Stromal cell of bone marrow (primary cell): ENCODE measurements at places on chromosomes 7 and 10.
A peak's percentile ranks its signal among the peaks of the same experiment; 100 is the strongest.

- no peak for DNase-seq
Measured at GRCh38 chr10:108673741-108674140, 1249.6 kb downstream of the XPNPEP1 start.

DNA sequence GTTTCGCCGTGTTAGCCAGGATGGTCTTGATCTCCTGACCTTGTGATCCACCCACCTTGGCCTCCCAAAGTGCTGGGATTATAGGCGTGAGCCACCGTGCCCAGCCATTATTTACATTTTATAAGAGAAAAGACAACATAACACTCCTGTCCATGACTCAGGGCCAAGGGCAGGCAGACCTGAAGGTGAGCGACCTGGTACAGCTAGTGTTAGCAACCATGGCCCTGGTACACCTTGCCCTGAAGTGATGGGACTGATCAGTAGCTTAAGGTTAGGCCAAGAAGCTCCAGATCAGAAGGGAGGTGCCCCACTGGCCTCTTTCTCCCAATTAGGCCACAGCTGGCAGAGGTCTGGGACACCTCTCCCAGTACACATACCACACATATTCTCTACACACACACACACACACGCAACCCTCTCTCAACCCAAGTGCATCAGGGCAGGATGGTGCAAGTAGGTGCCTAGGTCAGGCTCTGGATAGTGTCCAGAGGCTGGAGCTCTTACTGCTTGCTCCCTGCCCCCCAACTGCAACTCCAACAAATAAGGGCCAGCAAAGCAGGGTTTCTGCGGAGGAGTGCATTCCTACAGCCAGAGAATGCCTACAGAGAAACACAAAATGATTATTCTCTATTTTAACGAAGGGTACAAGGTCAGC lies 43.8 kb downstream of the DPCD start:
- DNase-seq = no peak

- DNase-seq = no peak
Measured at GRCh38 chr10:87664276-87664701, 4.6 kb downstream of the PAPSS2 start.

DNA sequence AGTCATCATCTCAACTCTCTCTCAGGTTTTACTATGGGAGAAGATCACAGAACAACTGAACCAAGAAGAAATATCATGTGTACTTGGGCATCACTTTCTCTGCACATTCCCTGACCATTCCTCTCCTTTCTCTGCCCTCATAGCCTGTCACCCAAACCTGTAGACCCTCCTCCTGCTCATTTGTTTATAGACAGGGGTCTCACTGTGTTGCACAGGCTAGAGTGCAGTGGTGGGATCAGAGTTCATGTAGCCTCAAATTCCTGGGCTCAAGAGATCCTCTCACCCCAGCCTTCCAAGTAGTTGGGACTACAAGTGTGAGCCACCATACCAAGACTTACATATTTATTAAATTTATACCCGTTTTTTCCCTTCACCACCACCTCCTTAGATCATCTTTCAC lies 260.8 kb upstream of the SLC26A5 start:
- DNase-seq = no peak

DNA sequence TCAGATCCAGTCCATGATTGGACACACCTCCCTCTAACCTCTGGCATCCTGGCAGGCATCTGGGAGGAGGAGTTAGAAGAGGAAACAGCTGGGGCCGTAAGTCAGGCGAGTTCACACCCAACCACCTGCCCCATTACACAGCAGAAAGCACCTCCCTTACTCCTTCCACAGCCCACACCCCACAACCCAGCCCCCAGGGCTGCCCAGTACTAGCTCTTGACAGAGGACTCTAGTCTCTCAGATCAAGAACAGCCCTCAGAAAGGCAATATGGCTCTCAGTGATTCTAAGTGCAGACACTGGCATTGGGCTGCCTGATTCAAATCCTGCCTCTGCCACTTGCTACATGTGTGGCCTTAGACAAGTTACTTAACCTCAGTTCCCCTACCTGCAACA lies 34.1 kb downstream of the KCNMA1 start:
- DNase-seq = no peak

- DNase-seq = no peak
Measured at GRCh38 chr10:35463878-35464277, 127.6 kb downstream of the CCNY start.

DNA sequence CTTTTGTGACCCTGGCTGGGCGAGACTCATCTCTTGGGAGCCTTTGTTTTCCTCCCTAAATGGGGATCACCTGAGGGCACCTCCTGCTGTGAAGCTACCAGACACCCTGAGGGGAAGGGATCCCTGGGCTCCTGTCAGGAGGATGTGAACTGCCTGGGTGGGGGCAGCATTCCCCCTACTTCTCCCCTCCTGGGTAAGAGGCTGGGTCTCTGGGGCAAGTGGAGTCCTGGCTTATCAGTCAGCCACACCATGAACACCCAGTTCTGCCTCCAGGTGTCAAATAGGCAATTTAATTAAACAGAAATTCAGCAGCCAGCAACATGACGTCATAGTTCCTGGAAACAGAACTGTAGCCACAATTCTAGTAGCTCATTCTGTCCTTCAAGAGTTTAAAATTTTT lies 97.7 kb upstream of the RET start:
- no peak for DNase-seq

DNA sequence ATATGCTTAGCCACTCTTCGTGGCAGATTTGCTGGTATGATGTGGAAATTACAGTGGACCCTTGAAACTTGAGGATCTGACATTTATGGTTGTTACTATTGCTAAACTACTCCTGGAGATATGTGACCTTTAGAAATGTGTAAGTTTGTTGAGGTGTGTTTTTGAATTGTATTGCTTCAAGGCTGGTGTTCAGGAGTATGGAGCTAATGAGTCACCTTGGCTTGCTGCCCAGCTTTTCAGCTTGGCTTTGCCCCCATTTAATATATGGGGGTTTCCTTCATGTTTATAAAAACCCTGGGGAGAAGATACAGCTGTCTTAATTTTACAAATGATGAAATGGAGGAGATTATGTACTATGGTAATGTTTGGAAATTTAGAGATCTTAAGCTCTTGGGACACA lies 11.6 kb downstream of the HBP1 start:
- peak; percentile 25 for DNase-seq

GRCh38 chr10:92222603-92223262 lies 68.1 kb downstream of the CPEB3 start:
- DNase-seq = no peak

DNA sequence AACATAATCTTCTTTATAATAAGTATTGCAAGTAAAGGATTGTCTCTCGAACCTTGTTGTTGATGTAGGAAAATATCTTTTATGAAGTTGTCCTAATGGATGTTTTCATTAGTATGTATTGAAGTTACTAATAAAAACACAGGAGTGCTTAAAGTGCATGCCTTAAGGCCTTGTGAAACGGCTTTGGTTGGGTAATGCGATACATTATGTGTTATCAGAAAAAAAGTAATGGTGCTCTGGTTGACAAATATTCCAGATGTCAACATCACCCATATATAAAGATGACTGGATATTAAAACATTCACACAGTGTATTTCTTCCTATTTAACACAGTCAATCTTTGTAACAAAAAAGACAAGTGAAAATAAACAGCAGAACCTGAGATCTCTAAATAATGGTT lies 310.7 kb downstream of the PRKG1 start:
- no peak for DNase-seq

DNA sequence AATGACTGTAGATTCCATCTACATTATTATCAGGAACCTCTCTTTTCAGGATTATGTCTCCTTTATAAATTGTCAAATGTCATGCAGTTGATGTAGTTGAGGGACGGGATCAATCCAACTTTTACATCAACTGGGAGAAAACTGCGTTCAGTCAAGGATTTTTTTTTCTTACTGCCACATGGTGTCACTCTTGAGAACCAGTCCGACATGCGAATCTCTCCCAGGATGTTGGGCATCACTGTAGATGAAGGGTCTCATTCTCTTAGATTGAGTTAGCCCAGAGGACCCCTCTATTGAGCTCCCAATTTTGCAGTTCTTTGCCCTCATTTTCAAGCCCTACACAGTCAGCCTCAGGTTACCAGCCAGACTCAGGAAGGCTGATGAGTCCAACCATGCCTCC lies 120.3 kb upstream of the PTPRZ1 start:
- DNase-seq = peak; percentile 1

DNA sequence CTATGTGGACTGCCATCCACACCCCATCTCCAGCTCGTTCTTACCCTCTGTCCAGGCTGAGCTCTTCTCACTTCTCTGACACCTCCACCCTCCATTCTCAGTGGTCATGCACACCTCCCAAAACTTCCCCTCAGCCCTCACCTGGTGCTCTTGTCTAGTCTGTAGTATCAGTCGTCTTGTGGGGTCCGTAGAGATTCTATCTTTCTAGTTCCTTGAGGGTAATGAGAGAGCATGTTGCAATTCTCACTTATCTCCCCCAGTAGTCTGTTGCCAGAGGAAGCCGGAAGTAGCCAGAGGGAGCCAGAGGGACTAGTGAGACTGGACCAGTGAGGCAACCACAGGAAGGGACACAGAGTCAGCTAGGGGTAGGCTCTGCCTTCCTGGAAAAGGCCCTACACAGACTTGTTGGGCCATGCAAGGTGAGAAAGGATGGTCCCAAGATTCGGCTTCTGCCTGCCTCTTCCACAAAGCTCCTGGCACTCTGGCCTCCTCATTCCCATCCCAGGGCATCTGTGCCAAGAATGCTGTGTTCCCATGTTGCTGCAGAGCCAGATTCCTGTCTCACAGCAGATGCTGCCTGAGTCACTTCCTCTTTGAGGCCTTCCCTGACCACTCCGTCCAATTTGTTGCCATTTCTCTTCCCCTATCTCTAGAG lies 50.6 kb upstream of the DUSP5 start:
- peak; percentile 66 for DNase-seq

DNA sequence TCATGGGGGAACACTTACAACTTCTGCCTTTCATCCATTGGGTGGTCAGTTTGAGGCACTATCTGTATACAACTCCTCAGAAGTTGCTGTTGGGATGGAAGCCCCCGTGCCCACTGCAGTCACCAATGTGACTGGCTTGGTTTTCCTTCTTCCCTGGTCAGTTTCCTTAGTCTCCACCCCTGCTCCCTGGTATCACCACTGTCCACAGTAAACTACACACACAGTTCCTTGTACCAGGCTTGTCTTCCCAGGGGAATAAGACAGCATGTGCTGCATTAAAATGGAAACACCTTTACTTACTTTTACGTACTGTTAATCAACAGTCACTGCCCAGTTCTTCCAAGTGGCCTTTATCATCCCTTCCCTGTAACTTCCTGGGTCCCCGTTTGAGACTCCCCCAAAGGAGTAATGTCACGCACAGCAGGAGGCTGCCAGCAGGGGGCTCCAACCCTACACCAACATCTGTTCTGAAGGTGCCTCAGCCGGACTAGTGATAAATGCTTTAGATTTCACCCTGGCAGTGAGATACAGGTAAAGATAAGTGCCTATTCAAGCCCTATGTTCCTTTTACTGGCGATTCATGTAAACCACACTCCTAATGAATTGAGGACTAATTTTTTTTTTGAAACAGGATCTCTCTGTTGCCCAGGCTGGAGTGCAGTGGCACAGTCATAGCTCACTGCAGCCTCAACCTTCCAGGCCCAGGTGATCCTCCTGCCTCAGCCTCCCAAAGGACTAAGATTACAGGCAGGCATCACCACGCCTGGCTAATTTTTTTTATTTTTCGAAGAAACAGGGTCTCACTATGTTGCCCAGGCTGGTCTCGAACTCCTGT lies 45.3 kb upstream of the PIK3AP1 start:
- DNase-seq = peak; percentile 18

GRCh38 chr7:21184942-21185652 lies 242.8 kb upstream of the SP4 start:
- no peak for DNase-seq

GRCh38 chr7:143372070-143372469 lies 9.1 kb upstream of the ZYX start:
- DNase-seq = no peak

GRCh38 chr7:111437736-111438135 lies 124.6 kb downstream of the IMMP2L start:
- DNase-seq = no peak

DNA sequence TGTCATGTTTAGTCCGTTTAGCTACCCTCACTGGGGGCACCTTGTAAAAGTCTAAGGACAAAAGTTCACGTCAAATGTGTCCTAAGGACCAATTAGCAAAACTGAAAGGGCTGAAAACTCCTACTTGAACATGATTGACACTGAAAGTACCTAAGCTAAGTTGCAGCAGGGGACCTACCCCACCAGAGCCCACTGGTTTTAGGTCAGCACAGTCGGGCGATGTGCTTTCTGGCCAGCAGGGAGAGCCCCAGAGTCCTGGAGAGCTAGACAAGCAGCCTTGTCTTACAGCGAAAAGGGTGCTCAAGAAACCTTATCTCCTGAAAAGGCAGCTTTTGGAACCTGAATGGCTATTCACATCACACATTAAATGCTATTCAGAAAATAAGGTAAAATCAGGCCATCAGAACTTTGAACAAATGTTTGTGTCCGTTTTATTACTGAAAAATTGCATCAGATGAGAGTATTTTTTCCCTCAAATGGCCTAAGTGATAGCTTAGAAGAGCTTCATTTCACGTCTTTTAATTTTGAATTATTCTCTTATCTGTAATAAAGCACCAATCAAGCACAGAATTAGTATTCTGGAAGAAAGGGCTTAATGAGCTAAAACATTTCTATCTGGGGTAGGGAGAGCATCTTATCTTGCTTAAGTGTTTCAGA lies 52.2 kb upstream of the MKI67 start:
- DNase-seq = no peak

- no peak for DNase-seq
Measured at GRCh38 chr7:29090151-29090805, 56.1 kb downstream of the CPVL start.

DNA sequence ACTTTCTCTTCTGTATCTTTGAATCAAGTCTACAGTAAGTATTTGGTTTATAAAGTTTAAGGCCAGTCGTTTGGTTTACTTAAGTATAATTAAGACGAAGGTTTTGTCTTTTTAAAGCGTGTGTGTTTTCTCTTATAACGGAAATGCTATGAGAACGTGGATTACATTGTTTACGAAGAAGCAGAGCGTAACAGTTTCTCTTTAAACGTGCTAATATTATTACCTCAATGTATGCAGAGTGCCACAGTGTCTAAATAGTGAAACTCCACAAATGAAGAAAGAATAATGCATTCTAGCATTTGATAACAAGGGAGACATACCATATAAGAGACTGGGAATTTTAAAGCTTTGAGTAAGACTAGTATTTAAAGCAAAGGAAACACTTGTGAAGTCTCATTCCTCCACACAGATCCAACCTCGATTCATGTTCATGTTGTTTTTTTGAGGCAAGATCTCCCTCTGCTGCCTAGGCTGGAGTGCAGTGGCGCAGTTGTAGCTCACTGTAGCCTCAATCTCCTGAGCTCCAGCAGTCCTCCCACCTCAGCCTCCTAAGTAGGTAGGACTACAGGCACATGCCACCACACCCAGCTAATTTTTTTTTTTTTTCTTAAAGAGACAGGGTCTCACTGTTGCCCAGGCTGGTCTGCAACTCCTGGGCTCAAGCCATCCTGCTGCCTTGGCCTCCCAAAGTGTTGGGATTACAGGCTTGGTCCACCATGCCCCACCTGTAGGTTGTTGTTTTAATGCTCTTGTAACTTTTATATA lies 75.1 kb downstream of the ANKRD61 start:
- peak; percentile 34 for DNase-seq

- DNase-seq = no peak
Measured at GRCh38 chr10:77461636-77462296, 175.8 kb downstream of the KCNMA1 start.
